ENCODE measurements at places on chromosomes 3 and 15. TPM values are rescaled to one million over a fixed set of nuclear protein-coding genes. Genes with fewer than 3 reads are reported as not detected.

GRCh38 chr3:195185583-195185982 is 85.4 kb downstream of the XXYLT1 start:
- H3K36me3 ChIP-seq: no peaks in the 10 kb centered on the region
- no peak overlapping the region for H3K4me3 ChIP-seq
- no peaks in the 10 kb centered on the region for H3K27me3 ChIP-seq
- no peak overlapping the region for H3K27ac ChIP-seq
- no peak for DNase-seq
- H3K4me1 ChIP-seq: peaks cover 24% of the 10 kb centered on the region

Gene IL17RD
- 0.72 TPM for total RNA-seq

DNA sequence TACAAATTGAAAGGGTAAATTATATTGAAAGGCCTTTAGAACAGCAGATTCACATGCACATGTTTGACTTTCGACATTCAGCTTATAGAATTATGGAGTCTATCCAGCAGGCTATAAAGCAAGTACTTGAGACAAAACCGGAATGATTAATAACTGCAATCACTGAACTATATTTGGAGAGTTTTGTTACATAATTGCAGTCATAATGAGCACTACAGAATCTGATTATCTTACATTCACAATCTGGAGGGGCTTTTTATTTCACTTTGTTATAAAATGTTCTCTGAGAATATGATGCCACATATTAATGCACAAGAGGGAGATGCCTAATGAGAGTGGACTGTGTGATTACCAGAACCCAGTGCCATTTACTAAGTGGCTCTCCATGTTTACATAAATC is 64.3 kb downstream of the NSUN3 start:
- H3K27me3 ChIP-seq: no peaks in the 10 kb centered on the region
- peaks cover 3% of the 10 kb centered on the region for H3K36me3 ChIP-seq
- H3K4me1 ChIP-seq: no peaks in the 10 kb centered on the region
- no peak overlapping the region for H3K4me3 ChIP-seq

Gene PPP2R3A
- 46.7 TPM for total RNA-seq

Gene TMEM45A
- 20.8 TPM for total RNA-seq

DNA sequence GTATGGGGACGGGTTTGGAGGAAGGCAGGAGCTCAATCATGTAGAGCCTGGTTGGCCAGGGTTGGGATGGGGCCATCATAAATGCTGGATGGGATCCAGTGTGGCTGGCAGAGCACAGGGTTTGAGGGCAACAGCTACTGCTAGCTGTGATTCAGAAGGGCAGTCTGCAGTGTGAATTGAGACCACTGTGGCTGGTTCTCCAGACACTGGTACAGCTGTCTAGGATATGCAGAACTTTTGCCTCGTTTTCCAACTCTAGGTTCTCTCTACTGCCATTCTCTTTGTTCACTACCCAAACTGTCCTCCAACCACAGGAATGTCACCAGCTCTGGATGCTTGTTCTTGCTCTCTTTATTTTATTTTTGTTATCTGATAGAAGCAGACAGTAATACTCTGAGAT is 543.6 kb downstream of the AGBL1 start:
- H3K4me3 ChIP-seq: no peak overlapping the region
- no peak for DNase-seq
- H3K36me3 ChIP-seq: no peaks in the 10 kb centered on the region
- no peak overlapping the region for H3K27ac ChIP-seq
- no peaks in the 10 kb centered on the region for H3K4me1 ChIP-seq
- H3K27me3 ChIP-seq: no peaks in the 10 kb centered on the region

DNA sequence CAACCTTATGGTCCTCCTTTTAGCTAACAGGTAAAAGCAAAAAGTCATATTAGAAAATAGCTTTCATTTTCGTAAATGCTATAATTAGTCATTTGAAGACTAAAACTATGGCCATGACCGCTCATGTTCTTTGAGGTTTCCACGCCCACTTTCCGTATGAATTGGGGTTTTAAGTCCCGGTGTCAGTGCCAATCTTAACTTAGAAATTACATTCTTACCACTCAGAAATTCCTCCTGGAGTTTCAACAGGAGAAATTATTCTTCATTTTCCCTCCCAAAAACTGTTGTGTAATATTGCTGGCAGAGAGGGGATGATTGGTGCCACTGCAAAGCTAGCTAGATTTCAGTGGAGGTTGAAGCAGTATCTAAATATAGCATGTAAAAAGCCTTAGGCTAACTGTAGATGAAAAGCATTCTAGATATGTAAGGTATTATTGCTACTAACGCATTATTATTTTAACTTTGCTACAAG is 71.0 kb upstream of the MDFIC2 start:
- no peaks in the 10 kb centered on the region for H3K4me1 ChIP-seq
- no peaks in the 10 kb centered on the region for H3K36me3 ChIP-seq
- H3K27ac ChIP-seq: no peak overlapping the region
- H3K27me3 ChIP-seq: no peaks in the 10 kb centered on the region
- DNase-seq: no peak

Gene LTK
- 0.18 TPM for total RNA-seq

DNA sequence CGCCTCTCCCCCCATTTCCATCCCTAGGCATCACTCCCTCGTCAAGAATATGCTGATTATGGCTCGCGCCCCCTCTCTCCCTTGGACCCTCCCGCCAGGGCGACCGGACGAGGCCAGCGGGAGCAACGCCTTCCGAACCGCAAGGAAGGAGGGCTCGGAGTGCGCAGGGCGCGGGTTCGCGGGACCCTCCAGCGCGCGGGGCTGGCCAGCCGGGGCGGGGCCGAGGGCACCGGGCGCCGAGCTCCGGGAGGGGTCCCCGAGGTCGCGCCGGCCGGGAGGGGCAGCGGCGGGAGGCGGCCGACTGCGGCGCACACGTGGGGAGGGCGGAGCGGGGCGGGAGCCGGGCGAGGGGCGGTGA is 483 bp downstream of the EHD4 start:
- H3K36me3 ChIP-seq: no peaks in the 10 kb centered on the region
- H3K4me3 ChIP-seq: peak overlapping the region; percentile 96
- H3K27me3 ChIP-seq: no peaks in the 10 kb centered on the region
- DNase-seq: no peak
- peak overlapping the region; percentile 65 for H3K27ac ChIP-seq

Gene LRRC2
- total RNA-seq: 4.7 TPM

DNA sequence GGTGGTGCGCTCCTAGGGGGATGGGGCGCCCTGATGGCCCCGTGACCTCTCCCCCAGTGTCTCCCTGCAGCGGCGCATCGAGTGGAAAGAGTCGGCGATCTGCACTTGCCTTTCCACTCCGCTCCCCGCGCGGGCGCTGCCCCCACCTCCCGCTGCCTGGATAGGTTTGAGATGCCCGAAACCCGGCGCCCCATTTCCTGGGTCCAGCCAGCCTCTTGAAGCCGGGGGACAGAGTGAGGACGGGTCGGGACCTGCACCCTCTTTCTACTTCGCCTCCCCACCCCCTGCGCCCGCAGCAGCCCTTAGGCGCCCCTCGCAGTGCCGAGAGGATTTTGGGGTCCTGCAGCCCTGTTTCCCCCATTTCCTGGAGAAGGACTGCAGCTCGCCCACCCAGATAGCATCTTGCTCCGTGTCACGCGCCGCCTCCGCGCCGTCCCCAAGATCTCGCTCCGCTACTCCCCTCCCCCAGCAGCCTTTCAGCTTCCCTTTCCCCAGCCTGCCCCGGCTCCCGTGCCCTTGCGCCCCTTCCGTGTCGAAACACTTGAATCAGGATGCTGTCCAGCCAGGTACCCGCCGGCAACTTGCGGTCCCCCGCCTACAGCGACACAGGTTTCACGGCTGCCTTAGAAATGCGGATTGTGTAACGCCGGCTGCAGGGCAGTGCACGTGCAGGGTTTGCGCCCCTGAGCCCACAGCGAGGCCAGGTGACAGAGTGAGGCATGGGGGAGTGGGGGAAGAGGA is 519 bp downstream of the ABHD6 start:
- peak overlapping the region; percentile 3 for H3K27ac ChIP-seq
- no peaks in the 10 kb centered on the region for H3K36me3 ChIP-seq
- H3K4me3 ChIP-seq: peak overlapping the region; percentile 99
- peaks cover 3% of the 10 kb centered on the region for H3K27me3 ChIP-seq

DNA sequence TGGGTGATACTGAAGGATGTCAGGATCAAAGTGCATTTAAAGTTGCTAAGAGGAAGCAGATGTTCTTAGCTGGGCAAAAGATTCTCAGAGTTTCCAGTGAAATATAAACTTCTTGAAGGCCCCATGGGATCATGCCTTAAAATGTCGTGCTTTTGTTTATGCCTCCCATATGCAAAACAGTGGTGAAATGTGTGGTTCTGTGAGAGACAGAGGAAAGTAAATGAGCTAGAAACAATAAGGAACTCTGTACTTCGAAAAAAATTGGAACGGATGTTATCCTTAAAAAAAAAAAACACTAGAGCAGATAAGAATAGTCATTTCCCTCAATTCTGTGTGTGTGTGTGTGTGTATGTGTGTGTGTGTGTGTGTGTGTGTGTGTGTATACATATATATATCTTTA is 497.0 kb upstream of the TBL1XR1 start:
- no peak overlapping the region for H3K4me3 ChIP-seq
- H3K27ac ChIP-seq: no peak overlapping the region
- DNase-seq: peak; percentile 71
- no peaks in the 10 kb centered on the region for H3K27me3 ChIP-seq
- peaks cover 7% of the 10 kb centered on the region for H3K4me1 ChIP-seq
- H3K36me3 ChIP-seq: no peaks in the 10 kb centered on the region

DNA sequence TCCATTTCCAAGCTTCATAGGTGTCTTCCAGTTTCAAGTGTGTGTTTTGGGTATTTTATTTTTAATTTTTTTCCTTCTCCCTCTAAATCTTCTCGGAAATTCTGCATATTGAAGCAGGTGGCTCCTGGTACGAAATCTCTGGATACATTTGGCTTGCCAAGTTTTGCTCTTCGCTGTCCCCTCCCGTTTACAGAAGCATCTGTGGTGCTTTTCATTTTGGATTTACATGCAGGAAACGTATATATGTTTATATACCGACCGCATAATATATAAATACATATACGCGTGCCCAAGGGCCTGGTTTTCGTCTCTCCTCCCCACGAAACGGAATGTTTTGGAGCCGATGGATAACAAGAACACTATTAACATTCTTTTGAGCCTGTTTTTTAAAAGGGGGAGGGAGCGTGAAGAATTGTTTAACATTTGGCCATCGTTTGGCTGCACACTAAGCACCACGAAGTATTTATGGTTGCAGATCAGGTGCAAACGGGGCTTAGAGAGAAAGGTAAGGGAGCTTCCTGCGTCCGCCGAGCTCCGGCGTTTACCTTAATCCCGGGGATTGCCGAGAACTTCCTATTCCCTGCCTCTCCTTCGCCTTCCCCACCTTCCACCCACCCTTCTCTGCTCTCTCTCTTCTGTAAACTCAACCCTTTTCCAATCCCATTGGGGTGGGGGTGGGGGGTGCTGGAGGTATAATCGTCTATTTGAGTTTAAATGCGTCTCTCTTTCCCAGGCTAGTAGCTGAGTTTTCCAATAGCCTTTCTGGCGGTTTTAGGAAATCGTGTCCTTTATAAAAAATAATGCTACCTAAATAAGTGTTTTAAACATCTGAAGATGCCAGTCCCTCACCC is 1.1 kb upstream of the NLGN1 start:
- H3K36me3 ChIP-seq: no peaks in the 10 kb centered on the region
- 0 out of 2 replicates have a peak, but pooled peaks cover 3% of the 10 kb centered on the region for H3K4me1 ChIP-seq
- peaks cover 3% of the 10 kb centered on the region for H3K27me3 ChIP-seq
- peak overlapping the region; percentile 57 for H3K4me3 ChIP-seq

Gene GOLGA8T
- not detected for total RNA-seq

DNA sequence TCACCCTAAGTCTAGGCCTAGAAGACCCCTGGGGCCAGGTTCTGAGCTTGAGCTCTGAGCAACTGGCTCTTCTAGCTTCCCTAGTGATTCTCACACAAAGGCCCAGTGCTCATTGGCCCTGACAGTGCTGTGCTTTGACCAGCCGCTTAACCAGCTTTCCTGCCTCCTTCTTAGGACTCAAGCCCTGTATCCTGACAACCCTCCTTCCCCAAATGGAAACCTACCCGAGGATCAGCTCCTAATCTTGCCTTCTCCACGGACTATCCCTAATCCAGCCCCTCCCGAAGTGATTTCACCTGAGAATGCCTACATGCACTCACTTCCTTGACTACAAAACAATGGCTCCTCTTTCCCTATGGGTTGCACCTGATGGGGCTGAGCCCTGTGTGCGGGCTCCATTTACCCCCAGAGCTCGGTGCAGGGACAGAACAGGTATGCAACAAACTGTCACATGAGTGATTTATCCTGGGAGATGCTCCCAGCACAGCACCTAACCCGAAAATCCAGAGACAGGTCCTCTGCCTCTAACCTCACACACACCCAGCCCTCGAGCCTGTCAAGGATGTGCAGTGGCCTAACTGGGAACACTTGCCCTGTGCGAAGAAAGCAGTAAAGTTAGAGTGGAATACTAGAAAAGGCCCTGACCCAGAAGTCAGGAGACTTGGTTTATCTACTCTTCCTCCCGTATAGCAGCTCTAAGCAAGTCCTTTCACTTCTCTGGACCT is 2.3 kb downstream of the MEGF11 start:
- H3K36me3 ChIP-seq: no peaks in the 10 kb centered on the region
- H3K27ac ChIP-seq: no peak overlapping the region
- DNase-seq: no peak
- peaks cover 6% of the 10 kb centered on the region for H3K4me1 ChIP-seq
- no peak overlapping the region for H3K4me3 ChIP-seq

GRCh38 chr15:101169495-101170071 is 82.3 kb downstream of the CHSY1 start:
- no peak overlapping the region for H3K4me3 ChIP-seq
- no peaks in the 10 kb centered on the region for H3K27me3 ChIP-seq
- H3K27ac ChIP-seq: peak overlapping the region; percentile 14
- H3K36me3 ChIP-seq: peaks cover 14% of the 10 kb centered on the region
- peak; percentile 69 for DNase-seq

Gene ZNF620
- 0.72 TPM for total RNA-seq

- H3K4me1 ChIP-seq: no peaks in the 10 kb centered on the region
- H3K4me3 ChIP-seq: no peak overlapping the region
- DNase-seq: no peak
- no peaks in the 10 kb centered on the region for H3K27me3 ChIP-seq
- H3K36me3 ChIP-seq: no peaks in the 10 kb centered on the region
Measured at GRCh38 chr3:172717493-172718088, 6.7 kb upstream of the NCEH1 start.

- H3K4me3 ChIP-seq: no peak overlapping the region
- no peaks in the 10 kb centered on the region for H3K36me3 ChIP-seq
- DNase-seq: peak; percentile 39
- H3K27me3 ChIP-seq: no peaks in the 10 kb centered on the region
Measured at GRCh38 chr3:38169027-38169317, 3.6 kb downstream of the OXSR1 start.

DNA sequence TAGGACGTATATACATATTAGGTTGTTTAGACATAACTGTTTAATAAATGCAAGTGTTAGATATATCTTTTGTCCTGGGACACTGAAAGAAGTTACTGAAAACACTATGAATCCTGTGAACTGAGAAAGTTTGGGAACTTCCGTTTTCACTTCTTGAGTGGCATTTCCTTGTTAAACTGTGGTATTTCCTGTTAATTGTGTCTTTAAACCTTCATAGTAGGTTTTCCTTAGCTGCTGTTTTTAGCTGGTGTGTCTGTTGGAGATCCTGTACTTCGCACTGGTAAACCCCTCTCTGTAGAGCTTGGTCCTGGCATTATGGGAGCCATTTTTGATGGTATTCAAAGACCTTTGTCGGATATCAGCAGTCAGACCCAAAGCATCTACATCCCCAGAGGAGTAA is 37.1 kb downstream of the ATP6V1A start:
- H3K27me3 ChIP-seq: no peaks in the 10 kb centered on the region
- no peak overlapping the region for H3K4me3 ChIP-seq
- H3K36me3 ChIP-seq: peaks cover 13% of the 10 kb centered on the region
- no peak for DNase-seq
- peaks cover 2% of the 10 kb centered on the region for H3K4me1 ChIP-seq

- H3K27ac ChIP-seq: no peak overlapping the region
- H3K4me1 ChIP-seq: peaks cover 6% of the 10 kb centered on the region
- DNase-seq: peak; percentile 21
- H3K27me3 ChIP-seq: peaks cover 4% of the 10 kb centered on the region
Measured at GRCh38 chr15:79310612-79310984, 314 bp upstream of the TMED3 start.

Measured in IMR-90 (cell line).